NCI-H345 (cell line): ENCODE measurements at places on chromosomes 13 and 19.

GRCh38 chr13:26813980-26814348 is 53.4 kb upstream of the GPR12 start:
- DNase-seq = no peak

GRCh38 chr19:49667473-49667872 is 1.7 kb downstream of the BCL2L12 start:
- DNase-seq = no peak

GRCh38 chr19:7862413-7862951 is 11.7 kb downstream of the PRR36 start:
- DNase-seq = no peak

- no peak for DNase-seq
These were observed 457.3 kb upstream of the MIR17HG start for GRCh38 chr13:90889906-90890834.

DNA sequence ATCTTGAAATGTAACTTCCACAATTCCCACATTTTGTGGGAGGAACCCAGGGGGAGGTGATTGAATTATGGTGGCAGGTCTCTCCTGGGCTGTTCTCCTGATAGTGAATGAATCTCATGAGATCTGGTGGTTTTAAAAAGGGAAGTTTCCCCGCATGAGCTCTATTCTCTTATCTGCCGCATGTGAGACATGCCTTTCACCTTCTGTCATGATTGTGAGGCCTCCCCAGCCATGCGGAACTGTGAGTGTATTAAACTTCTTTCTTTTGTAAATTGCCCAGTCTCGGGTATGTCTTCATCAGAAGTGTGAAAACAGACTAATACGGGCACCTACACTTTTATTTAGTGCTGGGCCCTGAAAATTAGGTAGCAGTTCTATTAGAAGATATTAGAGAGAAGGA is 45.8 kb downstream of the TNFSF13B start:
- DNase-seq = no peak

- DNase-seq = no peak
These were observed 8.7 kb downstream of the URAD start for GRCh38 chr13:27979765-27980279.

DNA sequence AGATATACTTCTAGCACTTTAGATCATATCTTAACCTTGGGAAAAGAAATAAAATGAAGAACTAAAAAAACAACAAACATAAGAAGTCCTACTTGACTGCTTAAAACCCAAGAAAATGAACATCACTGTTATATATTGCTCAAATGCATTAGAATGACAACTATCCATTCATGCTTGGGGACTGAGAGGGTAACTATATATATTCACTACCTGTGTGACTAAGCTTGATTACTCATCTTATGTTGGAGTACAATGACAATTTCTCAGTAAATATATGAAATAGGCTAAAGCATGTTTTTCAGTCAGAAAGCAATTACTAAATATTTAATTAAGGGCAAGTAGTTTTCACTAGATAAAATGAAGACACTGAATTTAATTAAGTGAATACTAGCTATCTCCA is 40.1 kb downstream of the ZC3H13 start:
- DNase-seq = no peak

DNA sequence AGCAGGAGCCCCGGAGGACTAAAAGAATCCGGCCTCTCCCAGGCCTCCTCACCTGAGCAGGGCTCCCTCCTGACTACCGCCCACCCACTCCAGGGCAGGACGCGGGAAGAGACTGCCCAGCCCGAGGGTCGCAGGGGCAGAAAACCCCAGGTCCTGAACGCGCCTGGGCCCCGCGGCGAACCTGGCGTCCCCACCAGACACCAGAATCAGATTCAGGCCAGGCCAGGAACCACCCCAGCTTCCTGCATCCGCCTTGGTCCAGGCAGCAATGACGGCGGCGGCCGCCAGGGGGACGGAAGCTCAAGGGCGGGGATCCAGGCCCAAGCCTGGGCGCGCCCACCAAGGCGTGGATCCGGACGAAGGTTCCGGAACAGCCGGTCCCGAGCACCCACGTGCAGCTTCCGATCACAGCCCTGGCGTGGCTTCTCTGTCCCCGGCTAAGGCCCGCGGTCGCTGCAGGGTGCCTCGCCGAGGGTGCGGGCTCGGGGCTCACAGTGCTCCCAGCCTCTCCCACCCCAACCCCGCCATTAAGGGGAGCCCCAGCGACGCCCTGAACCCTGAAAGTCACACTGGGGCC is 3.6 kb downstream of the LGALS7 start:
- DNase-seq = no peak

- DNase-seq = no peak
These were observed 170.4 kb downstream of the COG6 start for GRCh38 chr13:39825886-39826285.

GRCh38 chr19:13260883-13261653 is 110.9 kb downstream of the IER2 start:
- no peak for DNase-seq

- DNase-seq = no peak
These were observed 42.0 kb downstream of the RAB20 start for GRCh38 chr13:110519506-110519905.

DNA sequence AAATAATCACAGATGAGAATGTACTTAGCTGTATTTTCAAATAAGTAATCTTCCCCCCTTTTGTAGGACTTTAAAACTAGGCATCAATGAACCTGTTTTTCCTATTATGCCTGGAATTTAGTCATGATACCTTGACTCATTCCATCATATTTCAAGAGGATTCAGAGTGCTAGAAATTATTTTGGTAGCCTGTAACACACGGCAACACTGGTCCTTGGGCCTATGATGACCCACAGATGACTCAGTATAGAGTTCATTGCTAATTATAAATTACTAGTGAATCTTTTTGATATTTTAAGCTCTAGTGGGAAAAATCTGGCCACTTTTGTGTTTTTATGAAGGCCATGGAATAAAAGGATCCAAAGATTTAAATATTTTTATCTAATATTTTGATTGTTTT is 26.0 kb upstream of the GARRE1 start:
- DNase-seq = no peak

GRCh38 chr13:48113756-48114130 is 18.8 kb upstream of the MED4 start:
- DNase-seq = no peak

DNA sequence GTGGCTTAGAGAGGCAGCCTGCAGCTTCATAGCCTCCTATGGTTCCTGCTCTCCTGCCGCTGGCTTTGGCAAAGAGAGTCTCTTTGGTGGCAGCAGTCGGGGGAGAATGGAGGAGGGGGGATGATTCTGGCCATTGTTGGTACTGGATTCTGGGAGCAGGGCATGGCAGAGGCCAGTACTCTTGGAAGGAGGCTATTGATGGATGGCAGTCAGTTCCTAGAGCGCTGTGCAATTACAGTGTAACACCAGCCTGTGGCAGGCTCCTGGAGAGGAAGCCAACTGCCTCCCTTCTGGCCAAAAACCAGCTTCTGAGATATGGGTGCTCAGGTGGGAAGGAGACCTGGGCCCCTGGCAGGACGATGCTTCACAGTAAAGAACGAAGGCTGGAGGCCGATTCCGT is 47.9 kb upstream of the TMTC4 start:
- no peak for DNase-seq

DNA sequence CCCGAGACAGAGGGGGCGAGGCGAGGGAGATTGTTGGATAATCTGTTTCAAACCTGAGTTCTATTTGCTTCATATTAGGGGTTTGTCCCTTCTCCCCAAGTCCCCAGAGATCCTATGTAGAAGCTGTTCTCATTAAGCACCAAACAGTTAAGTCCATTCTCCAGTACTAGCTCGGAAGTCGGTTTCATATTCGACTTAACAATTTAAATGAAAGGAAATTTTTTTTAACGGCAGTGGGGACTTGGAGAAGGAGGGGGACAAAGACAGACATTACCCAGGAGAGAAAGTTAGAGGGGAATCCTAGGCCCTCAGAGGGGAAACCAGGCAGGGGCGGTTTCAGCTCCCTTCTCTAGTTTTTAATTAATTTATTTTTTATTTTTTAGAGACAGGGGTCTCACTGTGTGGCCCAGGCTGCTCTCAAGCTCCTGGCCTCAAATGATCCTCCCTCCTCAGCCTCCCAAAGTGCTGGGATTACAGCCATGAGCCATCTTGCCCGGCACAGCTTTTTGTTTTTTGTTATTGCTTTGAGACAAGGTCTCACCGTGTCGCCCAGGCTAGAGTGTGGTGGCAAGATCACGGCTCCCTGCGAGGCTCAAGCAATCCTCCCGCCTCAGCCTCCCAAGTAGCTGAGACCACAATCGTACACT is 13.7 kb upstream of the TLE2 start:
- DNase-seq = no peak
